ENCODE measurements at places on chromosomes 7 and 10. TPM values are rescaled to one million over a fixed set of nuclear protein-coding genes. Genes with fewer than 3 reads are reported as not detected.

GRCh38 chr10:82572744-82573143 is 697.8 kb downstream of the NRG3 start:
- DNase-seq, result no peak

- peak; percentile 60 for DNase-seq
Measured at GRCh38 chr7:50349963-50350944, 45.7 kb downstream of the IKZF1 start.

- DNase-seq, result no peak
Measured at GRCh38 chr10:58972576-58973234, 203.7 kb upstream of the PHYHIPL start.

Gene GRIFIN
- not detected for total RNA-seq

DNA sequence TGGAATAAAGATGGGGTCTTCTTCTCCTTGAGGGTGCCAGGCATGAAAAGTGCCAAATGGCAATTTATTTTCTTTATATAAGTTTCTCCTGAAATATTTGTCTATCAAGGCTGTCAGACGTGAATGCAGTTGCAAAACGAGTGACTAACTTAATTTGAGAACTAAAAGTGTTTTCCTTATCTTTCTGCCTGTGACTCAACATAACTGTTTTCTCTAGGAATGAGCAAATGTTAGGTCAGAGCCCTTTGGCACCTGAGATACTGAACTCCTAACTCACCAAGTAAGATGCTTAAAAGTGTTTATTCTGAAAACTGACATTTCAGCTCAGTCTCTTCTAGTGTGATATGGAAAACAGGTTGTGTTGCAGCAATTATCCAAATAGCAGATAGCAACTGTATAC is 197.0 kb downstream of the STK31 start:
- DNase-seq, result no peak

DNA sequence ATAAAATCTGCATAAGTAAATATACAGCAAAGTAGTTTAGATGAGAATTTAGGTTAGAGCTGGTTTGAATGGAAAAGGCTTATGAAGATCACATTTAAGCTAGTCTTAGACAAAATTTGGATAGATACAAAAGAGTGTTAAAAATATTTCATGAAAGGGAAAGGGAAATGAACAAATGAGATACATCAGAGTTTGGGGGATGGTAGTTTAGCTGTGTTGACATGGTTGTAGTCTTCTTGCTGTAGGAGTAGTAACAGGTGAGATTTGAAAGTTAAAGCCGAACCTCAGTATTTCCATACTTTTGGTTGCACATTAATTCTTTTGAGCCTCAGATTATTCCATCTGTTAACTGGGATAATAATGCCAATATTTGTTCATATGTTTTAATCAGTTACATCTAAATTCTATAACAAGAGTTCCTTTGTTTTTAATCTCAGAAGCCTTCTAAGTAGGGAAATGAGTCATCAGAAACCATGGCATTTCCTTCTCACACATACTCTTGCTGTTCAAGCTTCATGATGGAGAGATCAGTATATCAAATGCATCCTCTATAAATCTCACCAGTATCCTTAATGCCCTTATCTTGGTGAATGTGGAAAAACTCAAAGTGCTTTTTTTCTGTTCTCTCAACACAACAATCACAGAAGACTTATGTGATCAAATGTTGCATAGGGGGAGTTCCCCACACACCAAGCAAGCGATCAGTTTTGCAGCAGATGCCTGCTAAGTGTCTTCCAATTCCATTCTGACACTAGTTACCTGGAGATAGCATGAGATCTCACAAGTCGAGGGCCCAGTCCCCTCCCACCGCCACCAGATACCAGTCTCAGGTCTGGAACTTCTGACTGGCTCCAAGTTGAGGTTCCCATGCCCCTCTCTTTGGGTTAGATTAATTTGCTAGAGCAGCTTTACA is 84.7 kb downstream of the MAPK8 start:
- DNase-seq, result no peak

Gene FXYD4
- not detected for total RNA-seq

DNA sequence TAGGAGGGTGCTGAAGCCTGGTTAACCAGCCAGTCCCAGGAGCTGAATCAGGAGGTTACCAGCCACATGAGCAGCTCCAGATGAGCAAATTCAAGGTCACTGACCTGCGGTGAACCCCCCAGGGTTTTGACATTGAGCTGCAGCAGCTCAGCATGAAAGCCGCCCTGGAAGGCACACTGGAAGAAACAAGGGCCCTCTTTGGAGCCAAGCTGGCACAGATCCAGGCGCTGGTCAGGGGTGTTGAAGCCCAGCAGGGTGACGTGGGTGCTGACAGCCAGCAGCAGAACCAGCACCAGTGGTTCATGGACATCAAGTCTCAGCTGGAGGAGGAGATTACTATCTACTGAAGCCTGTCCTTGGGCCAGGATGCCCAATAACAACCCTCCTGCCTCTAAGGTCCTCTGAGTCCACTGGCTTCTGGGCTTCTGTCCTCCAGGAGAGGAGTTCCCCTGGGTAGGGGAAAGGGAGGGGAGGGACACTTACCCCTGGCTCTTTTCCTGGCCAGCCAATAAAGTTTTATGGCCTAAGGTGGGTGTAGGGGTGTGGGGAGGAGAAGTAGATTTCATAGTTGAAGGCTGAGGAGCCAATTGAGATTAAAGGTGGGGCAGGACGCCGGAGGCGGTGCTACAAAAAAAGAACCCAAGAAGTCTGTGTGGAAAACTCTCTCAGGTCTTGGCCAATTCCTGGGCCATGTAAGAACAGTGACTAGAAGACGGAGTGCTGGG is 29.4 kb upstream of the ATOH7 start:
- peak; percentile 73 for DNase-seq

DNA sequence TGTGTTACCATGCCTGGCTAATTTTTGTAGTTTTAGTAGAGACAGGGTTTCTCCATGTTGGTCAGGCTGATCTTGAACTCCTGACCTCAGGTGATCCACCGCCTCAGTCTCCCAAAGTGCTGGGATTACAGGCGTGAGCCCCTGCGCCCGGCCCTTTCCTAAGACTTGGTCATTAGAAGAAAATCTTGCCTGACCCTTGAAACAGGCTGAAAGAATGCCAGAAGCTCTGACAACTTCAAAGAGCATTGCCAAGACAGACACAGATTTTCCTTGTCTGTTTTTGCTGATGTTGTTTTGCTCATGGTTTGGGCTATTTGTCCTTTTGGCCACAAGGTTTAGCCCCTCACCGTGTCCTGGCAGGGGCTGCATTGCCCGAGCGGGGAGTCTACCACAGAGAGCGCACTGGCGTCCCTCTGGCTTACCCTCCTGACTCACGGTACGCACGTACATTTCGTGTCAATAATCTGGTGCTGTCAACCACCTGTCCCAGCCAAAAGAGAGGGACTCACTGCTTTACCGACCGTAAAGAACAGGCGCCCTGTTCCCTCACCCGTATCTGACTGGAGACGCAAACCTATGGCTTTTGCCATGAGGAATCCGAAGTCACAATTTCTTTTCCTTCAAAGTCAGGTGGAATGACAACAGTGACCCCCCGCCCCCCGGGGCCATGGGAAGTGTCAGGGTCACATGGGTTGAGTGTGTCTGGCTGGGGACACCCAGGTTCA is 10.1 kb upstream of the INPP5A start:
- DNase-seq, result peak; percentile 65

Gene ZNF248
- 46.4 TPM for total RNA-seq

DNA sequence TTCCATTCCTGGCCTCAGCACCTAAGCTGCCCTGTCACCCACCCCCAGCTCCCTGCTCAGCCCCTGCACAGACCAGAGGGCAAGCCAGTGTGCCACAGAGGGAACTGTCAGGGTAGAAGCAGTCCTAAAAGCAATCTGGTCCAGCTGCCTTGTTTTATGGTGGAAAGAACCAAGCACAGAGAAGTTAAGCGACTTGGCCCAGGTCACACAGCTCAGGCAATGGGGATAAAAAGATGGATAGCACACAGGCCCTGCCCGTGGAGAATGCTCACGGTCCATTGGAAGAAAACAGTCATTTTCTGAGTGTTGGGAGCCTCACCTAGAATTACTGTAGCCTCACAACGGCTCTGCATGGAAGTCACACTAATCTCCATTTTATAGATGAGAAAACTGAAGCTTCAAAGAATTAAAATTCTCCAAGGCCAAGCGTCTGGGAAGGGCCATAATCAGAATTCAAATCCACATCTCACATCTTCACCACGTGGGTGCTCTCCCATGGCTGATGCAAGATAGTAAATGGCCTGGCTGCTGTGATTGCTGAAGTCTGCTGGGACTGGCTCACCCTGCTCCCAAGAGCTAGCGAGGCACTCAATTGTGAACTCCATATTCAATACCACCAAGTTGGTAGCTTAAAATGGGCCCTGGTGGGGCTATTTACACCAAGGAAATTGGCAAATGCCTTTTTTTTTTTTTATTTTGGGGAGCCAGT is 26.8 kb downstream of the C10orf105 start:
- DNase-seq, result no peak

Gene MEST
- total RNA-seq, result 14.1 TPM

DNA sequence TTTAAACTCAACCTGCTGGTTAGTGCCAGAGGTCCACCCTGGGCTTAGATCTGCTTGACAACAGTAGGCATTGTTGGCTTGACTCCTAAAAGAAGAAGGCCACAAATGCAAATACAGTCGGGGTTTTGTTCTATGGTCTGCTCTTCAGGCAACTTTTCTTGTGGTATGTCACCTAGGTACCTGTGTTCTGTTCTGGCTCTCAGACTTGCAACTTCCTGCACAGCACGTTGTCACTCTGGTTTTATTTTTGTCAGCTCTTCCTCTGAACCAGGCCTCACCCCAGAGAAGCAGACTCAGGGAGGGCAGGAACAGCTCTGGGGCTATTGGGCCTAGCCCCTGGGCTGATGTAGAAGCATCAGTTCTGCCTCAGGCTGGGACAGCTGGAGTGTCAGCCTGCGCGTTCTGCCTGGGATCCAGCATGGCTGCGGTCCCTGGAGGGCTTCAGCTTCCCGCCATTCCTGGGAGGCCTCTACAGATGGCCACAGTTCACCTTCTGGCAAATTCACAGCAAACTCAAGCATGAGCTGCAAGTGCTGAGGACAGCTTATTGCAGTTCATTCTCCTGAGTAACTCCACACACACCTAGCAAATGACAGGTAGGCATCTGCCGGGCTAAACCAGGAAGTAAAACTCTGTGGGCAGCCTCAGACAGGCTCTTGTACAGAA is 11.0 kb upstream of the PDCD4 start:
- DNase-seq, result peak; percentile 36

DNA sequence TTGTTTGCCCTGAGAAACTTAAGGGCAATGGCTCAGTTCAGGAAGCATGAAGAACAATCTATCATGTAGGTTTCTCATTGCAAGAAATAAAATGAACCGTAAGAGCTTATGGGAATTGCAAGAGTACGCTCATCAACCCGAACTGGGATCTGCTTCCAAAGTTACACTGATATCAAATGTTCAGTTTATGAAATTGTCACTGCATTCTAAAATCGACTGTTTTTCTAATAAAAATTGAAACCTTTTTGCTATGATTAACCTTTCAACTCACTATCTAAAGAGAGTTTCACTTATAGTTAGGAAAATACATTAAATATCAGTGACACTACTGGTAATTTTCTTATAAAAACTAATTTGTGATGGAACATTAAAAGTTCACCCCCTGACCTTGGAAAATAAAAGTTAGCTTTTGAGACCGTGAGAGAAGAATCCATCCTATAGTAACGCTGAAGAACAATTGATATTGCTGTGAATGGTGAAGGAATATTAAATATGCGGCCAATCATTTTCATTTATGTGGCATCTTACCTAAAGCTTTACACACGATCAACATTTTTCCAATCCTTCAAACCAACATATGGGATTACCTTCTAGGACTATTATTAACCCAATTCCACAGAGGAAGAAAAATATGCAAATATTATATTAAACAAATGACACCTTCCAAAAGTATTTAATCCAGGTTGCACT is 2.2 kb downstream of the MEOX2 start:
- no peak for DNase-seq

Gene CCDC3
- total RNA-seq, result 3.1 TPM

- no peak for DNase-seq
Measured at GRCh38 chr10:127405221-127405620, 143.9 kb upstream of the NPS start.

DNA sequence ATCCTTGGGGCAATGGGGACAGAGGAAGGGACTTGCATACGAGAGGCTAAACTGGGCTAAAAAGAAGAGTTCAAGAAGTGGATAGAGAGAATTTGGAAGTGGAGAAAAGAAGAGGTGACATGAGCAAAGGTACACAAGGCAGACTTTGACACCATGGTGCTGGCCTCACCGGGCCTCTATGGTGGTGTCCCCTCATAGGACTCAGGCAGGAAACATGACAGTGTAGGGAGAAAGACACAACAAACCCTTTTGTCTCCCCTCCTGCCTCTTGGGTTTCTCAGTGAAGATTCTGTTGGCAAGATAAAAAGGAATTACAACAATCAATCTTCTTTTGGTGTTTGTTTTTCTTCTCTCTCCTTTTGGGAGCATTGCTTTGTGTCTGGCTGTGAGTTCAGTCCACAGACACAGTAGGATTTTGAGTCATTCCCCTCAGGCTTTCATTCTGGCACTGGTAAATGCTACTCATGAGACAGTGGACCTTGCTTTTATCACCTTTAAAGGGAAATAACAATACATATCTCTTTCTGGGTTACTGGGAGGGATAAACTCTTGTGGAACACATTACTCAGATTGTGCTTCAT is 827.7 kb downstream of the TNS3 start:
- no peak for DNase-seq

Gene STEAP4
- 13.2 TPM for total RNA-seq

Gene AKR1C8
- total RNA-seq, result not detected

GRCh38 chr7:100476903-100477870 is 1.8 kb downstream of the TSC22D4 start:
- DNase-seq, result no peak

- no peak for DNase-seq
Measured at GRCh38 chr7:93943816-93944540, 22.4 kb downstream of the GNG11 start.

- DNase-seq, result no peak
Measured at GRCh38 chr10:101939008-101939648, 95.5 kb upstream of the KCNIP2 start.

DNA sequence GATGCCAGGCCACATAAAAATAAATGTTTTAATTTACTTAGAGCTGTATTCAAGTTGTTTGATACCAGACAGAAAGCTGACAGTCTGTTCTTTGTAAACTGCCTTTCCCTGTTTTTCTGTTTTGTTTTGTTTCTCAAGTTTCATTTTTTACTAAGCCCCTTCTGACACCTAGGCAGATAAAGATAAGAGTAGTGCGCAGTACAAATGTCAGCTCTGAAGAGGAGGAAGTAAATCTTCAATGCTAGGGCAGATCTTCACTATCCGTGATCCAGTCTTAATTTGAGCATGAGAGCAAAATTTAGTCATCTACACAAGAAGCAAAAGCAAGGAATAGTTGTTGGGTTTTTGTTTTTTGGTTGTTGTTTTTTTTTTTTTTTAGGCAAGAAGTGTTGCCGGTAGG is 27.3 kb downstream of the MTURN start:
- no peak for DNase-seq

- peak; percentile 84 for DNase-seq
Measured at GRCh38 chr7:151315038-151315655, 26.5 kb upstream of the NUB1 start.

DNA sequence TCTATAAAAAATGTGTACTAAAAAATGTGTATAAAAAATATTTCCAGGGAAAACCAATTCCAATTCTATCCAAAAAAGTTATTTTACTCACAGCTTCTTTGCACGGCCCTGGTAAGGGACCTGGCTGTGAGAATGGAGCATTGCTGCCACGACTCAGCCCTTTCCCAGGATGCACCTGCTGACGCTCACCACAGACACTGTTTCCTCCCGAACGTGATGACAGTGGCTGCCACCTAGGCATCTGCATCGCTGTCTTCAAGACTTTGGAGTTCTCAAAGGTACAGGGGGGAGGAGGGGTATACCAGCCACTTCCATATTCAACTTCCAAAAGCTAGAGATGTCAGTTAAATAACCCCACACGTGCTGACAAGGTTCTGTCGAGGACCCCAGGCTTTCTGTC is 23.9 kb upstream of the PTPRN2 start:
- no peak for DNase-seq

GRCh38 chr7:48511080-48511479 is 339.8 kb downstream of the ABCA13 start:
- DNase-seq, result no peak

All from sigmoid colon (tissue), 7 donors.